Stimulated activated CD8-positive, alpha-beta memory T cell treated with anti-CD3 and anti-CD28 coated beads, Interleukin-2, amount 100 ng/mL, for 48 hours (primary cell): ENCODE measurements at places on chromosomes 7 and 10.

DNA sequence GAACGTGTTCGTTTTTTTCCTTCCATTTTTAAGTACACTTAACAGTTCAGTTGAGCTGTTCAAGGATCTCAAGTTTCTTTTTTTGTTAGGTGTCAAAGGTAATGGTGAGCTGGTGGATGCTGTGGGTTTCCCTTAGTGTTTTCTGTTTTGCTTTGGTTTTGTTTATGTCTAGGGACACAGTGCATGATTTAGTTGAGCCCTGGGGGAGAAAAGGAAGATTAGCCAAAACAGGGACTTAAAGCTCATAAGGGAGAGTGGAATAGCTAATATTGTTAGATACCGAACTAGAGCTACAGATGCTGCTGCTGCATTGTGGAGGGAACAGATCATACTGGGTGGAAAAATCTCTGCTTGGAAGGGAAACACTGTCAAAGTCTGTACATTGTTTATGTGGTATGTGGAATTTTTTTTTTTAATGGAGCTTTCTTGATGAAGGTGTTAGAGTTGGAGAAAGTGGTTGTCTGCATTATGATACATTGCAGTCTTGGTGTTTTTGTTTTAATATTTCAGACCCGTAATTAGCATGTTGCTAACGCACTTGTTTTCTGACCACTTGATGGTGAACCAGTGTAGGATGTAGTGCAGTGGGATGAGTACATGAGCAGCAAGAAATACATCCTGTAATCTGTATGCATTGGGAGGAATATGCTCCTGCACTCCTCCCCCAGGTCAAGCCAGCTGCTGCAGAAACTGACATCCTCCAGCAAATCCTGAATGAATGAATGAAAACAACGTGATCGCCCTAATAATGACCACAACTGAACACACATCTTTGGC is 2.1 kb downstream of the GLCCI1 start:
- no peak for DNase-seq

- DNase-seq, result no peak
Observed at GRCh38 chr7:47505312-47506007, 76.5 kb downstream of the TNS3 start.

GRCh38 chr7:18450019-18450418 is 45.5 kb upstream of the HDAC9 start:
- no peak for DNase-seq

- DNase-seq, result no peak
Observed at GRCh38 chr7:83362871-83363550, 200.3 kb upstream of the PCLO start.

GRCh38 chr7:149147752-149148653 is 750 bp downstream of the ZNF398 start:
- peak; percentile 42 for DNase-seq

- no peak for DNase-seq
Observed at GRCh38 chr10:17001961-17002749, 127.5 kb downstream of the CUBN start.

GRCh38 chr7:111650456-111650999 is 88.2 kb upstream of the IMMP2L start:
- DNase-seq, result no peak

DNA sequence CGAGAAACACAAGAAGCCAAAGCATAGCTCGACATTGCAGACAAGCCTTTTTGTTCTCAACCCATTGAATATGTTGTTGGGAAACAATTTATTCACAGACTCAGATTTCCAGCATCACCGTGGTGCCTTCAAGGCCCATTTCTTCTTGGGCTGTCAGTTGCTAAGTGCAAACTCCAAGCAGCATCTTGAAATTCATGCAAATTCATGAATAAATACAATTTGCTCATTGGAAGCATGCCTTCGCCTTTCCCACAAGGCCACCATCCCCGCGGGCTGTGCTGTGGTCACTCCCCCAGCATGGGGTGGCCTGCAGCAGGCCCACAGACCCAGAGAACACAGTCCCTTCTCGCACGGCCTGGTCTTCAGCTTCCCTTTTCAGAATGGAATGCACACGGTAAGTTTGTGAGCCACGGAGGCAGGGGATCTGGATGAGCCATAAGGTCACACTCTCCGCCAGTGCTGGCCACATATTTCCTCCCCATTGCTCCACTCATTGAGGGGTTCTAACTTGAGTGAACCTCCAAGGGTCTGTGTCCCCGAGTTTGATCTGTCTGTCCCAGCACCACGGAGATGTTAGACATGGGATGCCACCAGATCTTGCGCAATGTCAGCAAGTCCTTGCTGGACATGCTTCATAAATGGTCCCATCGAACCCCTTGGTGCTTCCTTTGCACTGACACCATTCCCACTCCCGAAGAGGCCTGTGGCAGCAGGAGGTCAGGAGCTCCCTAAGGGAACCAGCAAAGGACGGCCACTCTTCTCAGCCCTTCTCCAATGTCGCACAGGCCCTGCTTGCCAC is 109.5 kb downstream of the GFRA1 start:
- no peak for DNase-seq

- DNase-seq, result no peak
Observed at GRCh38 chr7:19175241-19175640, 30.0 kb upstream of the FERD3L start.
